NCI-H524 (cell line): ENCODE measurements at places on chromosomes 2 and 18.

- no peak for DNase-seq
These were observed 67.7 kb downstream of the SLC40A1 start for GRCh38 chr2:189512879-189513278.

DNA sequence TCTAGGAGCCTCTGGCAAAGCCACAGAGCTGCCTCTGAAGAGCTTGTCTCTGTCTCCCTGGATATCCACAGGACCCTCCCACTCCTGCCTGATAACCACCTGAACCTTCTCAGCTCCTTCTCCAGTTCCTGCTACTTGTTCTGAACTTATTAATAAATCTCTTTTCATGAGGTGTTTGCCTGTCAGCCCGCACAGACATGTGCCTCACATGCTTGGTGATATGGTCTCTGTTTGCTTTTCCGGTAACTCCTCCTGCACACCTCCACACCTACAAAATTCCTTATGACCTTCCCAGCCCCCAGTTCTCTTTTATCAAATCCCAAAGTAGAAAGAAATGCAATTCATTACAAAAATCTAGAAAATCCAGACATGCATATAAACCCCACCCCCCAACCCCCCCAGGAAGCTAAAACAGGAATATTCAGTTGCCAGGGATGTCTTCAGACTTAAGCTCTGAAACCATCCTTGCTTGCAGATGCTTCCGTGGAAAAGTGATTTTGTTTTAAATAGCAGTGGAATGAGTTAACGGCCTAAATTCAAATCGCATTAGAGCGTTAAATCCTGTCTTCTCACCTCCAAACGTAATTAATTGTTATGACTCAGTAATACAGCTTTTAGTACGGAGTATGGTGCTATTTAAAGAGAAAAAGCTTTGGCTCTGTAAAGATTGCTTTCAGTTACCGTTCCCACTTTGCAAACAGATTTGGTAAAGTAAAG lies 2.1 kb upstream of the PID1 start:
- no peak for DNase-seq

DNA sequence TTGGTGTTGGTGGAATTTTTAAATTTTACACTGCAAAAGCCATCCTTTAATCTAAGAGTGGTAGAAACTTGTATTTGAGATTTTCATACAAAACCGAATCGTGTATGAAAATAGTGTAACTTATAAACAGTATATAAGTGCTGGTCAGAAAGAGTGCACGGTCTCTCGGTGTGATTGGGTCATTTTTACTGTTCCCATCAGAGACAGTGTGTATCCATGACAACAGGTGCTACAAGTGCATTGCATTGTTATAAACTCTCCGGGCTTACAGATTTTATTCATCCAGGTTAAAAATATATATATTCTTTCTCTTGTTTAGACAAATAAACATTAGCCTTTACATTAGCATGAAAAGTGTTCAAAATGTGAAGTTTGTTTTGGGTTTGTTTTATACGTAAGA lies 721.9 kb downstream of the METTL4 start:
- no peak for DNase-seq

DNA sequence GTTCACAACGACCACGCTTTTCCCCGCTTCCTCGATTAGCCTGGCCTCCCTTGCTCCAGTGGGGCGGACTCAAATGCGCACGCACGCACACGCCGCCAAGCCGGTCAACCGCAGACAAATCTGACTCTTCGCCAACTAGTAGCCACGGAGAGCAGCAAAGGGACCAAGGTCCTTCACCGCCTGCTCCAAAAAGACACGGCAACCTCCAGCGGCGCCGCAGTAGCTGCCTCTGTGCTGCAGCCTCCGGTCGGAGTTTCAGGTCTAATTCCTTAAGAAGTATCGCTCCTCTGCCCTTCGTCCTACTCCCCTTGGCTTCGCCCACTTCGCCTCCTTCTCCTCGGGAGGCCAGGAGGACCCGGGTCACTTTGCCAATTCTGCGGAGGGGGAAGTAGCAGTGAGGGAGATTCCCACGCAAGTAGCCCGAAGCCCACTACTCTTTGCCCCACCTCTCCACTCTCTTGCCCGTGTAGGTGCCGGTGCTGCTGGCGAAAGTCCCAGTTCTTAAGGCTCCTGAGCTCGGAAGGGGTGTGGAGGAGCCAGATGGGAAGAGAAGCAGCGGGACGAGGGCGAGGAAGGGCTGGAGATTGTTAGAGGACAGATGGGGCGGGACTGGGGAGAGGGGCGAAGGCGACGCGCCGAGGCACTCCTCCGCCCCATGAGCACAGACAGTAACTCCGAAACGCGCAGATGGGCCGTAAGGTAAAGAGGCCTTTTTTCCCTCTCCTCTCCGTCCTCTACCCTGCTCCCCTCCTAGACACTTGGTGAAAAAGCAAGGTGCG lies 615 bp downstream of the AKAIN1 start:
- peak; percentile 81 for DNase-seq

DNA sequence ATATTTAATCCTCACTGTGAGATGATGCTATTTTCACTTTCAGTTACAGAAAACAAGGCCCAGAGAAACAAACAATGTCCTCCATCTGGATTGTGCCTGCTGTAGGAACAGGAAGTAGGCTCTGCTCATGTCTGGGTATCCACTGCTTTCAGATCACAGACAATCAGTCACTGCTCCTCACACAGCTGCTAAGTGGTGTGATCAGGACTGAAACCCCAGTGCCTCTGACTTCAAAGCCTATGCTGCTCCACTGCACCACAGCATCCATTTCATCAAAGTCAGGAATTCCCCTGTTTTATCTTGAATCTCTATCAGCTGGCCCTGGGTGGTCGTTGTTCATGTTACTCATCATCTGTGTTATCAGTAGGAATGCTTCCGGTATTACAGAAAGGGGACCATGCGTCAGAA lies 303.8 kb upstream of the TRIB2 start:
- DNase-seq, result no peak

DNA sequence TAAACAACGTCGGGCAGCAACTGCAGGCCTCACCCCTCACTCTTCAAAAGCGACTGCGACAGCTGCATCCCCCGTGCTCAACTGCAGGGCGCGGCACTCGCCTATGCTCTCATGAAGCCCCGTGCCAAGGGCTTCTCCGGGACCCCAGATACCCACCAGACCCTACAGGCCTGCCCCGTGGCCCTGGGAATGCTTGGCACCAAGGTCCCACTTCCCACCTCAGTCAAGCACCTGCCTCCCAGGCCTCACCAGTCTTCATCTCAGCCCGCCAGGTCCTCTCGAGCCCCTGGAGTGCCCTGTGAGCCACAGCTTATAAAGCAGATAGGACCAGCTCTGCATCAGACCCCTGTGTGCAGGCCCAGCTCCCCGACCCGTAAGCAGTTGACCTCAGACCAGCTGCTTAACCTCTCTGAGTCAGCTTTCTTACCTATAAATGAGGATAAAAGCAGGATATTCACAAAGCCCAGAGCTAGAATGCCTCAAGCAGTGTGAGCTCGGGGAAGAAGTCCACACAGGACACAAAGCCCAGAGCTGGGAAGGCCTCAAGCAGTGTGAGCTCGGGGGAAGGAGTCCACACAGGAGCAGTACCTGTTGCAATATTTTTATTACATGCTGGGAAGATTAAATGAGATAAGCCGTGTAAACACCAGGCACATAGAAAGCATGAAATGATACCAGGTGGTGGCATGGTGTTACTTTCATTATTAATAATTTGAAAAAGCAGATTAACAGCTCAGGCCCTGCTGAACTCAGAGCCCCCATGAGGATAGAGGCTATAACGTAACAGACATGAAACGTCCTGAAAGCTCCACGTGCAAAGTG lies 96.9 kb downstream of the HDAC4 start:
- peak; percentile 52 for DNase-seq

DNA sequence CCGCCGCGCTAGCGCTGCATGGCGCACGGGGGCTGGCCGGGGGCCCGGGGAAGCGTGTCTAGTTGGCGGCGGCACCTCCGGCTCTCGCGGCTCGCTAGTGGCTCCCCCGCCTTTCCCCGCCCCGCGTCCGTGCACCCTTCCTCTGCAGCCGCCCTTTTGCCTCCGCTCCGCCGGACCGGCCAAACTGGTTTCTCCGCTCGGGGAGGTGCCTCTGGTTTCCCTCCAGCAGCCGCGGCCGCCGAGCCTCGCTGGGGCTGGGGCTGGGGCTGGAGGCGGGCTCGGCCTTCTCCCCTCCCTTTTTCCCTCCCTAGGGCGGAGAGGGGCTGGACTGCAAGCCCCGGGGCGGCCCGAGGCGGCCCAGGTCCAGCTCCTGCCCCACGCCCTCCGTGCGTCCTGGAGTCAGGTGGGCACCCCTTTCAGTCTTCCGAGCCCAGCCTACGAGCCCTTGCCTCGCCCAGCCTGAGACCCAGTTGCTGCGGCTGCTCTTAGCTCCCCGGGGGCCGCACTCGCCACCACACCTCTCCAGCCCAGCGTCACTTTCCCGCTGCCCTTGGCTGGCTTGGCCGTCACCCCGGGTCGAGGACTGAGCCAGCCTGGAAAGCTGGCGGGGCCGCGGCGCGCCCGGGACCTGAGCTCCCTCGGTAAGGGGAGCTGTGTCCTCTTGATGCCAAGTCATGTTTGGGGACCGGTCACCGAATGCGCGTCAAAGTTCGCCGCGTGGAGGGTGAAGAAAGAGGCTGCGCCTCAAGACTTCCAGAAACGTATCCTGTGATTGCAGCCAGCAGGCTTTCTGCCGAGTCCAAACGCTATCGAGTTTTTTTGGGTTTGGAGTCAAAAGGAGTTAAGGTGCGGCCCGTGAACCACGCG lies at the start of gene ATP8B1:
ATP8B1 (minus strand) TSS at position 213 of the 867 bp plus-strand sequence. CDS start 71,508 bp downstream, outside the sequence.
- no peak for DNase-seq

DNA sequence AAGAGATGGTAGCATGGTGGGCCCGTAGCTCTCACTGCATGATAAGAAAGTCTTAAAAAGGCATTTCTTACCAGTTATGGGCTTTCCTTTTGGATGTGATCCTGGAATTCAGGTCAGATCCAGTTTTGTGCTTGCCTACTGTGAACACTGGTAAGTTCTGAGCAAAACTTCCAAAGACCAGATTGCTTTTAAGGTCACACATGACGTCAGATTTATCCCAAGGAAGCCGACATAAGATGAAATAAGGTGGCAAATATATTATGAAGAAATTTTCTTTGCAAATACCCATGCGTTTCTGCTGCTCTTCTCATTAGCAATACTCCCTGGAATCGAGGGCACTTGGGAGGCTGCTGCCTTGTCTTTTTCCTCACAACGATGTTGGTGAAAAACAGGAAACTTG lies 416.4 kb upstream of the HNMT start:
- no peak for DNase-seq
